Stimulated activated CD8-positive, alpha-beta memory T cell treated with anti-CD3 and anti-CD28 coated beads, Interleukin-2, amount 100 ng/mL, for 48 hours (primary cell): ENCODE measurements at places on chromosomes 2 and 18.

- no peak for DNase-seq
These were observed 50.5 kb upstream of the HS6ST1 start for GRCh38 chr2:128369108-128369555.

DNA sequence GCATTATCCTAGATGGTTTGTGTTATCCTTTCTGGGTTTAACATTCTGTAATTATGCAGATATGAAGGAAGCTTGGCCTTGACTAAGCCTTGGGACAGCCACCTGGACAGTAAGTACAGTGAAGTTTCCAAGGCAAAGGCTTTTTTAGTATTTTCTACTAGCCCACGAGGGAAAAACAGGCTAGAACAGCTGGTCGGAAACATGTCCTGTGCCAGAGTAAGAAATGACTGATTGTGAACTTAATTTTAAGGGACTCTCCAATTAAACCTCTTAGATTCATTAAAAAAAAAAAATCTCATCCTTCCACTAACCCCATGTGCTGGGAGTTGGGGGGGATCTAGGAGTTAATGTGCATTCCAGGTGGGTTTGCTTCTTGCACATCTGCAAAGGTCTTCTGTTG lies 720.8 kb downstream of the SLC4A3 start:
- DNase-seq = no peak

DNA sequence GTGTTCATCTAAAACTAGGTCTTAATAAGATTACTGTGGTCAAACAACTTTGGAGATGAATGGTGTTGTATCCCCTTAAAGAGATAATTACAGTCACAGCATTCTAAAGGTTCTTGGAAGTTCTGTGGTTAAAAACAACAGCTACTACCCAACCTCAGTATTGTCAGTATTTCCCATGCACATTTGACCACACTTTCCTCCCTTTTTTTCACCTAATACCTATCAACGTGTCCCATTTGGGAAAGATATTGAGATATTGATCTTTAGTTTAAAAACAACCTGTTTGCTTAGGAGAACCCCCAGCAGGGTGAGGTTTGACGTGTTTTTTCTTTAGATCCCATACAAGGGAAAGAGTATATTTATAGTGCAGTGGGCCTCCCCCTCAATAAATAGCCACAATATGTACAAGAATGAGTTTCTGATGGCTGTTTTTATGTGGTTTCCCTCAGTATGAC lies 65.6 kb downstream of the WDR7 start:
- DNase-seq = no peak

- no peak for DNase-seq
These were observed 39.7 kb upstream of the EPAS1 start for GRCh38 chr2:46257476-46257875.

DNA sequence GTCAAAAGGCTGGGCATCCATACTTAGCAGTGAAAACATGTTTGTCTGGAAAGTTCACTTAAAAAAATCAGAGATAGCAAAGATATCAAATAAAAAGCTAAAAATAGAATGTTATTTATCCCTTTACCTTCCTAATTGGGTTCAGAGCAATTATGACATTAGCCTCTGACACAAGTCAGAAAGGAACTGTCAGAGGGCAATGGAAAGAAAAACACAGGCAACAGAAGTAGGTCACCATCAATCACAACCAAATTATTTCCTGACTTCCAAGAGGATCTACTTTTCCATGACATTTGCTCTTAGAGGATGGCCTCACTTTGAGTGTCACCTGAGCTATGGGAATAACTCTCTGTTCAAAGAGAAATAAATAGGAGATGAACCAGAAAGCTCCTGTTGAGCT lies 27.5 kb downstream of the MYOM1 start:
- no peak for DNase-seq

GRCh38 chr18:60311676-60312360 lies 60.8 kb downstream of the MC4R start:
- no peak for DNase-seq

GRCh38 chr18:55404832-55405465 lies 183.0 kb downstream of the TCF4 start:
- DNase-seq = no peak

DNA sequence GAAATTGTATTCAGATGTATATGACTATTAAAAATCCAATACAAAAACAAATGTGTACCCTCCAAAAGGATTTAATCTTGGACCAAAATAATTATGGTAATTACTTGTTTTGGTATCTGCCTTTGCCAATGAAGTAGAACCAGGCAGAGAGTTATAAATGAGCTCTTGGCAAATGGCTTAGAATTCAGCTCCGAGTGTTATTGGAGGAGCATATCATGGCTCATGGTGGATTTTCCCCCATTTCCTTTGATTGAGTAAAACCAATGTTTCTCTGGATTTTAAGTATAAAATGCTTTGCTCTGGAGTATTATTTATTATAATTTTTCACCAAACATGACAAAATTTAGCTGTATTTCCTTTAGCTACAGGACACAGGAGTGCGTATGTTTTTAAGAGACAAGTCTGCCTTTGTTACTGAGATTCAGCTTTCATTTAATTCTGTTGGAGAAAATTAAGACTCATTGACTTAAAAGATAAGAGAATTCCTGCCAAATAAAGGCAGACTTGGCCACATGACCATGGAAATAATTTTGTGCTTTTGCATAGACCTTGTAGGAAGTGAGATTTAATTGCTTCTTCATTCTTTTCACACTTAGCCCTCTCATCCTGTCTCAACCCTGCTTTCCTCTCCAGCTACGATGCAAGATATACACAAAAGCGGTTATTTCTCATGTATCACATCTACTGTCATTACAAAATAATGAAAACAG lies 281.0 kb upstream of the SOX11 start:
- no peak for DNase-seq

- DNase-seq = no peak
These were observed 34.7 kb downstream of the ONECUT2 start for GRCh38 chr18:57469884-57470283.

DNA sequence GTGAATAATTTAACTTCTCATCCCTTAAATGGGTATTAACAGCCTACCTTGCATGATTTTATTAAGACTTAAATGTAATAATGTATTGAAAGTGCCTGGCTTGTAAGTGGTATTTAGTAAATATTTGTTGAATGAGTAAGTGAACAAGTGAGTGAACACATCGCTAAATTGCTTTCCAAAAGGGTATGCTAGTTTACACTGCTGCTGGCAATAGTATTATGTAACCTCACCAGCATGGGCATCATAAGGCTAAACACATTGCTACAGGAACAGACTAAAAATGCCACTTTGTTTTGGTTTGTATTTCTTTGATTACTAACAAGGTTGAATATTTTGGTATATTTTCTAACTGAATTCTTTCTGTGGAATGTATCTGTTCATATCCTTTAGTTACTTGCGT lies 9.8 kb downstream of the WDR43 start:
- no peak for DNase-seq

DNA sequence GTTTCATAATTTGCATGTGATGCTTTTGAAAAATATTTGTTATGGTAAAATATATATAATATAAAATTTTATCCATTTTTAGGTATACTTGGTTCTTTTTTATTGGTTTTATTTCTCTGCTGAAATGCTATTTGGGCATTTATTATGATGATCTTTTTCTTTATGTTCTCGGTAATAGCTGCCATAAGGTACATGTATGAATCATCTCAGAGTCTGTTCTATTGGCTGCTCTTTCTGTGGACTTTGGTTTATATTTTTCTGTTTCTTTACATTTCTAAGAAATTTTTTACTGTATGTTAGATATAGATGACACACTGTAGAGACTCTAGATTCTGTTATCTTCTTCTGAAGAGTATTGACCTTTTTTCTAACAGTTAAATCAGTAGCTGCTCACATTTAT lies 219.9 kb downstream of the MBD5 start:
- no peak for DNase-seq

GRCh38 chr2:9337901-9338300 lies 85.4 kb downstream of the ITGB1BP1 start:
- no peak for DNase-seq

- no peak for DNase-seq
These were observed 28.0 kb downstream of the LDLRAD4 start for GRCh38 chr18:13246591-13246990.

GRCh38 chr2:238254095-238254723 lies 14.4 kb upstream of the HES6 start:
- DNase-seq = no peak

DNA sequence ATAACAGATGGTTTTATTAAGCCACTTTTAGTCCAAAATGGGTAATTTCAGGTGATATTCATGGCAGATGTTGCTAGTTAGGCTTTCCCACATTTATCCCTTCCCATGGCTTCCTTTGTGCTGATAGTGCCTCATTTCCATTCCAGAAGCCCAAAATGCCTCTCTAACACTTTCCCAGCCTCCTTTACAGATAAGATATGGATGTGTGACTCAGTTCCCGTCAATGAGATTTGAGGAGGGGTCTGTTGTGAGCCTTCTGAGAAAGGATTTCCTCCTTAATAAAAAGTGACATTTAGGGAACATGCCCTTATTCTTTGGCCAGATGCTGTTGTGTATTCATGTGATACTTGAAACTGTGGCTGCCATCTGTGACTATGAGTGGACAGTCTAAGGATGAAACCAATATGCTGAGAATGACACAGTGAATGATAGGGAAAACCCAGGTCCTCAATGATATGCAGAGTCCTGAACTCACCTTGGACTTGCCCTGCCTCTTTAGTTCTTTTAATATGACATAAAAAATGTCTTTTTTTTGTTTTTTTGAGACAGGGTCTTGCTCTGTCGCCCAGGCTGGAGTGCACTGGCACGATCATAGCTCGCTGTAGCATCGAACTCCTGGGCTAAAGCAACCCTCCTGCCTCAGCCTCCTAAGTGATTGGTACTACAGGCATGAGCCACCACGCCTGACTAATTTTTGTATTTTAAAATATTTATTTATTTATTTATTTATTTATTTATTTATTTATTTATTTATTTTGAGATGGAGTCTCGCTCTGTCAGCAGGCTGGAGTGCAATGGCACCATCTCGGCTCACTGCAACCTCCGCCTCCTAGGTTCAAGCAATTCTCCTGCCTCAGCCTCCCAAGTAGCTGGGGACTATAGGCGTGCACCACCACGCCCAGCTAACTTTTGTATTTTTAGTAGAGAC lies 5.8 kb upstream of the ACSL3 start:
- no peak for DNase-seq

DNA sequence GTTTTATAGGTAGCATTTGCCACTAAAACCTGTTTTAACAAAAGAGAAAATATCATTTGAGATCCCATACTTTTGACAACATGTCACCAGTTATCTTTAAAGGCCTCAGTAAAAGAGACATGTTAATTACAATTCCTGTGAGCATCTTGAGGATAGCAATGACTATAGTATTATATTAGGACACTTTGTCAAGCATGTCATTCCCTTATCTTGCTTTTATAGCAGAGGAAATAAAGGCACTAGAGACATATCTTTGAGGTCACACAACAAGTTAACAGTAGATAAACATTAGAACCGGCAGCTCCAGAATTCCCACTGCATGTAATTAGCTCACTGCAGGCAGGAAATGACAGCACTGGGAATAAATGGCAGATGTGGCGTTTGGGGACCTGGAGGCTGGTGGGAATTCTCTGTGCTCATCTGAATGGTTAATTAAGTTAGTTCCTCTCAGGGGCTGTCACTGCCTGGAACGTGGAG lies 25.9 kb downstream of the LYPD6B start:
- DNase-seq = no peak

- DNase-seq = no peak
These were observed 242.1 kb downstream of the TMX3 start for GRCh38 chr18:68472701-68473295.

- no peak for DNase-seq
These were observed 68.1 kb upstream of the CSRNP3 start for GRCh38 chr2:165401285-165401852.

DNA sequence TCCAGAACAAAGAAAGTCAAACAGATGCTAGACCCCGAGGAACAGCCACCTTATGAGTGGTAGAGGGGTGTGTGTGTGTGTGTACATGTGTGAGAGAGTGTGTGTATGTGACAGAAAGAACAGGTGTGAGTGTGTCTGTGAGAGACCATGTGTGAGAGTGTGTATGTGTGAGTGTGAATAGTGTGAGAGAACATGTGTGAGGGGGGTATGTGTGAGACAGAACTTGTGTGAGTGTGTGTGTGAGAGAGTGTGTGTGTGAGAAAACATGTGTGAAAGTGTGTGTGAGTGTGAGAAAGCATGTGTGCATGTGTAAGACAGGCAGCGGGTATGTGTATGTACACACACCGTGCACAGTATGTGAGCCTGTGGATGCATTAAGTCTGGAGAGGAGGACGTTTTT lies 214.3 kb downstream of the SP3 start:
- no peak for DNase-seq

- DNase-seq = no peak
These were observed 67.9 kb downstream of the C2orf74 start for GRCh38 chr2:61229936-61230335.

DNA sequence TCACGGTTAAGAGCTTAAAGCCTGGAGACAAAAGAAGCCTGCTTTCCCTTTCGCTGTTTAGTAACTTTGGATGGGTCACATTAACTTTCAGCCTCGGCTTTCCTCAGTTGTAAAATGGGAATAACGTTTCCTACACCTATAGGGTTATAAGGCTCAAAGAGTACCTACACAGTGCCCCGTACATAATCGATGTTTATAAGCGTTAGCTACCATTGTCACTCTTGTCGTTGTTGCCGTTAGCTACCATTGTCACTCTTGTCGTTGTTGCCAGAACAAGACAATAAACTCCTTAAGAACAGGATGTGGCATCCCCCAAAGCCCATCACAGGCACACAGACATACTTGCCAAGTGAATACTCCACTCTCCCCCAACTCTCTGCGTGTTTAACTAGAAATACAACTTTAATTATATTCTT lies 901 bp upstream of the MFSD6 start:
- no peak for DNase-seq
